ENCODE measurements at places on chromosomes 6 and 20.

DNA sequence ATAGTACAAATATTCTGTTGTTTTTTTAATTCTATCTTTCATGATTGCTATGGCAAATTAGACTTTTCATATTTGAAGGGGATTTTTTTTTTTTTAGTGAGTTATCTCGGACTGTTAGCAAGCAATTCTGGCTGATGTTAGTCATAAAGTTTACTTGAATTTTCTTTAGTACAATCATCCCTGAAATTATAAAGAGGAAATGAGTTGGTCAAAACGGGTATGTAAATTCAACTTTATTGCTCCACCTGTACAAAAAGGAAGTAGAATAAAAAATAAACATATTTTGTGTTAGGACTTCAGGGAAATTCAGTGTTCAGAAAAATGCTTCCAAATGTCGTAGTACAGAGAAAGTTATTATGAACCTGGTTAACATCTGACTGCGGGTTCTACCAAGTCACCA is 40.3 kb downstream of the PPP1R14C start:
- peaks cover 5% of the 10 kb centered on the region for H3K4me1 ChIP-seq
- no peak overlapping the region for H3K27ac ChIP-seq
- H3K36me3 ChIP-seq = no peaks in the 10 kb centered on the region
- no peak for DNase-seq

DNA sequence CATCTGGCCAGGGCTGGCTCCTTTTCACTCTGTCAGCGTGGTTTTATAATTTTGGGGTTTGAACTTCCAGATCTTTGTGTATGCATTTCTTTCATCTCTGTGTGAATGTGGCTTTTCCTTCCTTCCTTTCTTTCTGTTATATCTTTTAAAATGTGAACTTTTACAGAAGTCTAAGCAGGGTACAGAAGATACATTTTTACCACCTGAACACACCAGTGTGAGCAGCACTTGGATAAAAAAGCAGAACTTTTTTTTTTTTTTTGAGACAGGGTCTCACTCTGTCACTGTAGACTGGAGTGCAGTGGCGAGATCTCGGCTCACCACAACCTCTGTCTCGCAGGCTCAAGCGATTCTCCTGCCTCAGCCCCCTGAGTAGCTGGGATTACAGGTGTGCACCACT is 20.5 kb downstream of the CEBPB start:
- DNase-seq = no peak
- H3K27ac ChIP-seq = peak overlapping the region; percentile 89
- H3K36me3 ChIP-seq = no peaks in the 10 kb centered on the region
- no peak overlapping the region for H3K4me3 ChIP-seq
- peaks cover 3% of the 10 kb centered on the region for H3K27me3 ChIP-seq
- peaks cover 19% of the 10 kb centered on the region for H3K4me1 ChIP-seq

DNA sequence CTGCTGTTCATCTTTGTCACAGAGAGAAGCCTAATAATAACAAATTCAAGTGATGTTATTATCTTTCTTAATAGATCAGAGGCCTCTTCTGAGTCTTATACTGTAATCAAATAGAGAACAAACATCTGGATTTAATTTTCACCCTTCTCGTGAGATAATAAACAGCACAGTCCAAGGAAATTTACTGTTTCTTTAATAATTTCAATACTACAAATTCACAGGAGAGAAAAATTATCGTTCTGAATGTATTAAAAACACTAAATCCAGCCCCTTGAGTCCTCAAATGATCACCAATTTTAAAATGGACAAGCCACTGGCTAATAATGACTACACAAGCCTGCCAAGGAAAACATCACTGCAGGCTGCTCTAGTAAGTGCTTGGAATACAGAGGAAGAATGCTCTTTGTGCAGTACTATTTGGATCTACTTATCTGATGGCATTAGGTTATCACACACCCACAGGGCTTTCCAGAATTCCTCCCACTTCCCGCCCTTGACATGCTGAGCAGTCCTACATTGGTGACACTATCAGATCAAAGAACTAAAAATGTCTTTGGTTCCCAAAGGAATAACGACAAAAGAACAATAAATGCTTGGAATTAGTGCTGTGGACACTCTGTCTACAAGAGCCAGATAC is 38.1 kb downstream of the SYNE1 start:
- H3K27ac ChIP-seq = no peak overlapping the region
- H3K27me3 ChIP-seq = no peaks in the 10 kb centered on the region
- H3K4me3 ChIP-seq = no peak overlapping the region
- no peaks in the 10 kb centered on the region for H3K36me3 ChIP-seq

GRCh38 chr20:60589623-60590022 is 631.4 kb downstream of the CDH26 start:
- H3K4me1 ChIP-seq = no peaks in the 10 kb centered on the region
- DNase-seq = peak; percentile 51
- H3K36me3 ChIP-seq = no peaks in the 10 kb centered on the region
- H3K27ac ChIP-seq = no peak overlapping the region
- H3K4me3 ChIP-seq = no peak overlapping the region

GRCh38 chr6:117481926-117482239 is 591 bp upstream of the DCBLD1 start:
- H3K4me3 ChIP-seq = peak overlapping the region; percentile 79
- peaks cover 45% of the 10 kb centered on the region for H3K4me1 ChIP-seq
- peaks cover 8% of the 10 kb centered on the region for H3K27me3 ChIP-seq
- no peak for DNase-seq
- H3K27ac ChIP-seq = peak overlapping the region; percentile 88

DNA sequence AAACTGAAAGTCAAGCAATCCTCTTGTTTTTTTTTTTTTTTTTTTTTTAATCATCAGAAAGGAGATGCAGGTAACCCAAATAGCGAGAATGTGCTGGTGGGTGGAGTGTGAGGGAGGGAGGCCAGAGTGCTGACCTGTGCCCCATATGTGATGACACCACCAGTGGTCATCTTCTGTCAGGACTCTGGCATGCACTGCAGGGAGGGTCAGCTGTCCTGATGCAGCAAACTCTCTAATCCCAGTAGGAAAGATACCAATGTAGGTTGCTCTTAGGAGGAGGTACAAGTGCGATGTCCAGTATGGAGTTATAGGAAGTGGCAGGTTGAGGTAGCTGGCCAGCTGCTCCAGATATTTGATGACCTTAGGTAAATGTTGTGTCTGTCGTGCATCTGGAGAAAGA is 2.8 kb upstream of the CST4 start:
- no peak overlapping the region for H3K27ac ChIP-seq
- no peaks in the 10 kb centered on the region for H3K36me3 ChIP-seq

DNA sequence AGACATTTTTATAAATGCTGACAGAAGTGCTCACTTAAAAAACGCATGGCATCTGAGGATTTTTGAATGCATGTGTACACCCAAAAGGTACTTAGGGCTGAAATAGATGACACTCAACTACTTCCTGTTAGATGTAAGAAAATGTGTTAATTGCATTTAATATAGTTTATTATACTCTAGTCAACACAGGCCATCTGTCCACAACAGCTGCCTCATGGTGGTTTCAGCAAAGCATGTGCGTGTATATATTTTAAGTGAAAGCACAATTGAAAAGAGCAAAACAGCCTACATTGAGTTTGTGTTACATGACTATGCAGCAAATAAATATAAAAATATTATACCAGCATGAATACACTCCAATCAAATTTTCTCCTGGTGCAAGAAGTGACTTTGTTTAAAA is 1233.0 kb upstream of the EYS start:
- H3K27me3 ChIP-seq = no peaks in the 10 kb centered on the region
- no peaks in the 10 kb centered on the region for H3K36me3 ChIP-seq
- no peak overlapping the region for H3K4me3 ChIP-seq
- no peak overlapping the region for H3K27ac ChIP-seq

DNA sequence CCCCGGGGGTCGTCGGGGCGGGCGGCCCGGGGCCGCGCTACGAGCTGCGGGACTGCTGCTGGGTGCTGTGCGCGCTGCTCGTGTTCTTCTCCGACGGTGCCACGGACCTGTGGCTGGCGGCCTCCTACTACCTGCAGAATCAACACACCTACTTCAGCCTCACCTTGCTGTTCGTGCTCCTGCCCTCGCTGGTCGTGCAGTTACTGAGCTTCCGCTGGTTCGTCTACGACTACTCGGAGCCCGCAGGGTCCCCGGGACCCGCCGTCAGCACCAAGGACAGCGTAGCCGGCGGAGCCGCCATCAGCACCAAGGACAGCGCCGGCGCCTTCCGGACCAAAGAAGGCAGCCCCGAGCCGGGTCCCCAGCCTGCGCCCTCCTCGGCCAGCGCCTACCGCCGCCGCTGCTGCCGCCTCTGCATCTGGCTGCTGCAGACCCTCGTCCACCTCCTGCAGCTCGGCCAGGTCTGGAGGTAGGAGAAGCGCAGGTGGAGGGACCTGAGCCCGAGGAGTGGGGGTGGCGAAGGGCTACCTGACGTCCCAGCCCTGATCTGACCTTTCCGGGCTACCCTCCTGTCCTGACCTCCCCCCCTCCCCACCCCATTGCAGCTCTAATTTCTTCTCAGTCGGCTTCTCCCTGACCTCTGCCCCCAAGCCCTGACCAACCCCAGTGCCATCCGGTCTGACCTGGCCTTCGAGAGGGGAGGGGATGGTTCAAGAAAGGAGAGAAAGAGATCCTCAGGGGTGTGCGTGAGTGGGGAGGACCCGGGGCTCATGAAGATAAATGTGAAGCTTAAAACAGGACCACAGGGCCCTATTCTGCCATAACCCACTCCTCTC is 558 bp downstream of the XKR7 start:
- no peaks in the 10 kb centered on the region for H3K36me3 ChIP-seq
- peak overlapping the region; percentile 85 for H3K4me3 ChIP-seq
- no peak overlapping the region for H3K27ac ChIP-seq
- peaks cover 6% of the 10 kb centered on the region for H3K4me1 ChIP-seq
- peaks cover 73% of the 10 kb centered on the region for H3K27me3 ChIP-seq

- H3K27ac ChIP-seq = no peak overlapping the region
- H3K4me1 ChIP-seq = peaks cover 2% of the 10 kb centered on the region
- H3K4me3 ChIP-seq = no peak overlapping the region
- no peaks in the 10 kb centered on the region for H3K36me3 ChIP-seq
- DNase-seq = no peak
Observed at GRCh38 chr6:1552296-1552761, 57.4 kb upstream of the FOXC1 start.

DNA sequence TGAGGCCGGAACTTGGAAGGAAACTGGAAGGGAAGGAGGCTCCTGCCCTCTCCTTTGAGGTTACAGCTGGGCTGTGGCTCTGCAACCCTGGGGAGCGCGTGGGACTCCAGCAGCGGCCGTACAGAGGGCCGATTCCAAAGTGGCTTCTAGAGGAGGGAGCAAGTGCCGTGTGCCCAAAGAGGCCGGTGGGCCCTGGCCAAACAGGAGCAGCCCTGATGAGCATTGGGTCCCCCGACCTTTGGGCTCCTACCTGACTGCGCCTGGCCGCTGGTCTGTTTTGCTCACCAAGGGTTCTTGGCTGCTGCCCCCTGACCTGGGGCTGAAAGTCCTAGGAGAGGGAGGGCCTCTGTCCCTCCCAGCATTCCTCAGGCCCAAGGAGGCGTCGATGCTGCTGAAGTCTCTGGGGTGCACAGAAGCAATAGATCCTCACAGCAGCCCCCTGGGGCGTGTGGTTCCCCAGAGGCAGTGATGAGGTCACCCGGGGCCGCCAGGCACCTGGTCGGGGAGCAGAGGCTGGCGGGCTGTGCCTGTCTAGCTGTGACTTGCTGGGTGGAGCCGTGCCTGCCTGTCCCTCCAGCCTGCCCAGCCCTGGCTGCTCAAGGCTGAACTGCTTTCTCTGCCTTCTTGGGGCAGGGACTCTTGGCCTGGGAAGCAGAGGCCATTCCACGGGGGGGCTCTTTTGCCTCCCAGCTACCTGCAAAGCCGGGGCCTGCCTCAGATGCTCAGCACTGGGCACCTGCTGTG is 9.8 kb downstream of the RBM38 start:
- H3K4me1 ChIP-seq = peaks cover 2% of the 10 kb centered on the region
- no peak overlapping the region for H3K4me3 ChIP-seq
- DNase-seq = no peak
- no peaks in the 10 kb centered on the region for H3K27me3 ChIP-seq

GRCh38 chr20:51732096-51732791 is 35.9 kb downstream of the ATP9A start:
- no peaks in the 10 kb centered on the region for H3K27me3 ChIP-seq
- H3K27ac ChIP-seq = no peak overlapping the region
- H3K36me3 ChIP-seq = peaks cover 2% of the 10 kb centered on the region
- DNase-seq = no peak

DNA sequence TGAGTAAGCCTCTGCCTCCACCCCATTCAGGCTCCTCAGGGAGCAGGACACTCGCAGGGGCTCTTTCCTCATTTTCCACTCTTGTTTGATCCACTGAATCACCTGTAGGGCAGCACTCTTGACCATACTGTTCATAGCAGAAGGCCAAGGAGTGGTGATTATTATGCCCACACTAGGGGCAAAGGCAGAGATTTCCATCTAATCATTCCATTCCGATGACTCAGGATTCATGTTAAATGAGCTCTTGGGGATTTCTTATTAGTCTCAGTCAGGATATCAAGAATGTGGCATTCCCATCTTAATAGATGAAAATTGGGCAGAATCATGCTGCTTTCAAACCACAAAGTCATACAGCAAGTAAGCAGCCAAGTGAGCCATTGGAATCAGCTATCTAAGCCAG is 101.9 kb upstream of the MOCS1 start:
- no peak overlapping the region for H3K4me3 ChIP-seq
- H3K36me3 ChIP-seq = no peaks in the 10 kb centered on the region
- H3K27ac ChIP-seq = no peak overlapping the region

DNA sequence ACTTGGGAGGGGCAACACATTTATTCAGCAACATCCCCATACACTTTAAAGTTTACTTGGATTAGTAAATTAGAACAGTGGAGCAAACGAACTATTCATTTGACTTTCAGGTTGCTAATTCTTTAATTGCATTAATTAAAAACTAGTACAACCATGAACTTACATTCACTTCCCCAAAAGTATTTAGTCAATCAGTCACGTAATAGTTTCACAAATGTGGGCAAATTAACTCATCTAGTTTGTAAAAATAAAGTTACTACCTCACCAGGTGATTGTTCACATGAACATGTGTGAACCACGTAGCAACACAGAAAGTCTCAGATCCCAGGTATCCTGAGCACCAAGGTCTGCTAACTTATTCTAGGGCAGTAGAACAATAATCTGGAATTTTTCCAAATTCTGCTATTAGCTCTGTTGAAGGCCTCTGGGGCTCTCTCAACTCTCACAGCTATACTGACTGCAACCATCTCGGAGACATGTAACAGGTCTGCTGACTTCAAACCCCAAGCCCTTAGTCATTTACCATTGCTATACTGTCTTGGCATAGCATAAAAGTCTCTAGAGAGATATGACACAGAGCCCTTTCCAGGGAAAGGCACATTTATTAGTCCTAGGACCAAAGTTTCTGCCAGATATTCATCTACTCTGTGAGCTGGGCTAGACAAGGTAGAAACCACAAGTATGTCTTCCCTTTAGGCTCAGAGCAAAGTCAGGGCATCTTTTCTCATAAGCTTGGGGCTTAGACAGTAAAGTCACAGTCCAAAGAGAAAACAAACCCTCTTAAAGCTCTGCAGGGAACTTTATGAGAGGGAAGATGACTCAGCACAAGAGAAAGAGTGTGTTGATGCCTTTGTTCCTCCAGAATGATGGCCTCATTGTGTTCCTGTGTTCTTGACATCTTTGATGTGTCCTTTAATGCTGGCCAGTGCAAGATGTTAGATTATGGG is 50.9 kb upstream of the CCDC28A start:
- H3K27me3 ChIP-seq = no peaks in the 10 kb centered on the region
- no peaks in the 10 kb centered on the region for H3K36me3 ChIP-seq
- no peak overlapping the region for H3K4me3 ChIP-seq
- H3K4me1 ChIP-seq = peaks cover 8% of the 10 kb centered on the region
- no peak for DNase-seq
